GM23248 (cell line): ENCODE measurements at places on chromosomes 4 and X. TPM values are rescaled to one million over a fixed set of nuclear protein-coding genes. Genes with fewer than 3 reads are reported as not detected.

GRCh38 chrX:39809331-39809730, 288.4 kb downstream of the BCOR start:
- DNase-seq = peak; percentile 85

The ARX gene
- polyA plus RNA-seq = not detected in 2 replicates

The CYLC1 gene
- not detected in 2 replicates for polyA plus RNA-seq

The DRD5 gene
- polyA plus RNA-seq = not detected in 2 replicates

DNA sequence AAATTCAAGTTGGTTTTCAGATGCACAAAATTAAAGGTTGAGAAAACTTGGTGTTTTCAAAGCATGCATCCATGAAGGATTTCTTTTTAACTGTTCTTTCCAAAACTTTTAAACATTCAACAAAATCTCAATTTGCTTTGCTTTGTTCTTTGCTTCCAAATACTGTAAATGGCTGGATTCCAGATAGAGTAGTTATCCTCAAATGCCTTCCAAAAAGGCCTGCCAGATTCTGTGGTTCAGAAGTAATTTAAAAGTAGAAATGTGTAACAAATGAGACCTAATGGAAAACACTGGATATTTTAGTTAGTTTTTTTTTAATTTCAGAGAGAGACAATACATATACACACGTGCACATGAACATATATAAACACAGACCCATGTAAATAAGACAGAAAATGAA, 97.3 kb downstream of the NR3C2 start:
- DNase-seq = no peak

The ADH7 gene
- not detected in 2 replicates for polyA plus RNA-seq

The TMEM31 gene
- 0.26 and 0.28 TPM in 2 replicates for polyA plus RNA-seq

GRCh38 chr4:40212674-40213527, 16.1 kb downstream of the RHOH start:
- DNase-seq = peak; percentile 58

GRCh38 chr4:82811838-82812341, 13.3 kb upstream of the SCD5 start:
- no peak for DNase-seq

The RAB40A gene
- 0.16 and 0.34 TPM in 2 replicates for polyA plus RNA-seq

The SMARCA1 gene
- polyA plus RNA-seq = 36.3 and 38.5 TPM in 2 replicates

- DNase-seq = no peak
Measured at GRCh38 chr4:24632011-24632410, 47.7 kb upstream of the DHX15 start.

The SMIM10 gene
- 6.7 and 7.1 TPM in 2 replicates for polyA plus RNA-seq

- no peak for DNase-seq
Measured at GRCh38 chr4:148954011-148954749, 512.0 kb upstream of the NR3C2 start.

The CITED1 gene
- 0.25 TPM in 1 of 2 replicates, not detected in the other for polyA plus RNA-seq

DNA sequence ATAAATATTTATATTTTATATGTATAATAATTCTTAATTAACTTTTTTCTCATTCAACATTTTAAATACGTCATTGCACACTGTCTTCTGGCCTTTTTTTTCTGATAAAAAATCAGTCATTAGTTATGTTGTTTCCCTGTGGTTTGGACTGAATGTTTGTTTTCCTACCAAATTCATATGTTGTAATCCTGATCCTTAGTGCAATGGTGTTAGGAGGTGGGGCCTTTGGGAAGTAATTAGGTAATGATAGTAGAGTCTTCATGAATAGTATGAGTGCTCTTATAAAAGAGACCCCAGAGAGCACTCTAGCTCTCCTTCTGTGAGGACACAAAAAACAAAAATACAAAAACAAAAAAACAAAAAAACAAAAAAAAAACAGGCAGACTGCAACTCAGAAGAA, 117.2 kb downstream of the GASK1B start:
- DNase-seq = no peak

- no peak for DNase-seq
Measured at GRCh38 chr4:157667836-157668235, 447.3 kb downstream of the GRIA2 start.
